Stimulated activated CD8-positive, alpha-beta memory T cell treated with anti-CD3 and anti-CD28 coated beads, Interleukin-4, amount 100 ng/mL, for 4 hours (primary cell): ENCODE measurements at places on chromosomes 13 and 19.

DNA sequence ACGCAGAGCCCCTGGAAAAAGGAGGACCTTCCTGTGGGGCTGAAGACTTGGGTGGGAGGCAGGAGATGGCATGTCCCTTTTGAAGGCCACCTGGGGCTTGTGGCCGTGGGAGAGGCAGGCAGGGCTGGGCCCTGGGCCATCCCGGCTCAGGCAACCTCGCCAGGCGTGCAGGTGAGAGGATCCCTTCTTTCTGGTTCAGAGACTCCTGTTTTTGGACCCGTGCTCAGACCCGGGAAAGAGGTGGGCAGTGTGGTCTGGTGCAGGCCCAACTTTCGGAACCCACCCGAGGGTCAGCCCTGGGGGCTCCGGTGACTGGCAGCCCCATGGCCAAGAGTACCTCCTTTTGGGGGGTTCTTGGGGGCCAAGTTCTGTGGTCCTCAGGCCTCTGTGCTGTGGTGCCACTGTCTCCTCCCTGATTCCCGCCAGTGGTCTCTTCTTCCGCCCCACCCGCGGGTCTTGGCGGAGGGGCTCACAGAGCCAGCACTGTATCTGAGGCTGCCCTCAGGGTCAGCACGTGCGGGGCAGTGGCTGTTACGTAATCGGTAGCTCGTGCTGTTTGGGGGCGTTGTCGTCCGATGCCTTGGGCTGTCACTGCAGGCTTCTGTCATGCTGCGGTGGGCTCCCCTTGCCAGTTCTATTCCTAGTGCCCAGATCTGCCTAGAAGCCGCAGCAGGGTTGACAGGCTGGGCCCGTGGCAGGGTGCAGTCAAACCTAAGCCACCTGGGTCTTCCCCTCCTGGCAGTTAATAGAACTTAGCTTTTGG, 42.7 kb downstream of the KDM4B start:
- DNase-seq, result no peak

DNA sequence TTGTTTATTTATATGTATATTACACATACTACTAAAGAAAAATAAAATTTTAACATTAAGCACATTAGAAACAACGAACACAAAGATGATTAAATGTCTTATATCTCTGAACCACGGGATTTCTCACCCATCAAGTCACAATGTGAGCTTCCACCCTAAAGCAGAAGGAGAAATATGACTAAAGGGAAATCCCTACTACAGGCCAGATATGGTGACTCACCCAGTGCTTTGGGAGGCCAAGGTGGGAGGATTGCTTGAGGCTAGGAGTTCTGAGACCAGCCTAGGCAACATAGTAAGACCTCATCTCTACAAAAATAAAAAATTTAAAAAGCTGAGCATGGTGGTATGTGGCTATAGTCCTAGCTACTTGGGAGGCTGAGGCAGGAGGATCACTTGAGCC, 24.6 kb downstream of the DCT start:
- DNase-seq, result no peak

- DNase-seq, result no peak
These were observed 1243.5 kb downstream of the EFNB2 start for GRCh38 chr13:105291987-105292386.

- no peak for DNase-seq
These were observed 2.0 kb downstream of the FARP1 start for GRCh38 chr13:98144801-98145350.

DNA sequence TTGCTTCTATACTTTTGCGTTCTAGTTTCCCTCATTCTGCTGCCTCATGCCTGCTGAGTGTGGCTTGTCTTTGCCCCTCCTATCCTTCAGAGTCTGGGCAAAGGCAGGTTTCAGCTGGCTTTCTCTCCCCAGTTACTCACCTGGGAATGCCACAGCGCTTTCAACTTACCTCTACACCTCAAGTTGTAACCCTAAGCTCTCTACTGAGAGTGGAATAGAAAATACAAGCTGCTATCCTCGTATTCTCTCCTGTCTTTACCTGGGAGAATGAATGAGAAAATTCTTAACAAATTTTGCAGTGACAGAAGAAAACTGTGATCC, 316.3 kb upstream of the KLF12 start:
- no peak for DNase-seq

GRCh38 chr13:110109910-110110309, 197.0 kb downstream of the COL4A1 start:
- DNase-seq, result no peak

DNA sequence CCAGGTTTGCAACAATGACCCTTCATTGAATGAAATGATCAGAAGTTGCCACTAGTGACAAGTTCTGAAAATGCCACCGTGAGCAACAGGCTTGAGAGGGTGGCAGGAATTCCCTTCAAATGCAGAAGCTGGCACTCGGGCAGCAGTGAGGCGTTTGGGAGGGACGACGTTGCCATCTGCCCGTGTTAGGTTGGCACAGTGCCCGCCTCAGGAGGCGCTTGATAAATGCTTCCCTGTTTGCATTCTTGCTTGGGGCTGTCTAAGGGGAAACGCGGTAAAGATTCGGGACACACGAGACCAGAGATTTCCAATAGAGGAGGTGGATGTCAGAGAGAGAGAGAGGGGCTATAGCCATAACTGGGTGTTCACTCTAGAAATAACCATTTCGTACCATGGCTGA, 101.9 kb downstream of the TEX29 start:
- no peak for DNase-seq

DNA sequence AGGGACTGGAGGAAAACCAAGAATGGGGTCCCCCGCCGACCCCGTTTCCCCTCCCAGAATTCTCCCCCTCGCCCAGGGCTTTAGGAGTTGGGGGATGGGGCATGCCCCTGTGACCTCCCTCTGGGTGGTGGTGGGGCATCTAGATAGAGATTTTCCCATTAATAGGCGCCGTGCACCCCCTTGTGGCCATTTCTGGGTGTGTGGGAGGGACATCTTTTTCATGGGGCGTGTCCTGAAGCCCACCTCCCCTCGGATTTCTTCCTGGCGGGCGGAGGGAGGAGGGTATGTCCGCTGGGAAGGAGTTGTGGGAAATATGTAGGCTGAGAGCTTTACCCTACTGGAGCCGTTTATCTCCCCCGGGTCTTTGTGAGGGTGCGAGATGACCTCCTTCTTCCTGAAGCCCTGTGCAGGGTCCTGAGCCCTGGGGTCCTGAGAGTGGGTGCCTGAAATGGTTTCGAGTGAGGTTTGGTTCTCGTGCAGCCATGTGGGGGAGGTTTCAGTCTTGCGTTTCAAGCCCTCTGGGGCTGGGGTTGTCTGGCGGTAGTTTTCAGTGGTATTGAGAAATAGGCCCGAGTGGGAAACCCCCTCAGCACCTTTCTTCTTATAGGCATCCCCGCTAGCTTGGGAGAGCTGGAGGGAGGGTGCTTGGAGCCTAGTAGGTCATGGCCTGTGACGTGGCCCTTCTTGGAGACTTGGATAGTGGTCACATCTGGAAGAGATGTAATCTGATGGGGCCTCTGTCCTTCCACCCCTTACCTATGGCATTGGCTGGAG, 1.0 kb downstream of the PRMT1 start:
- DNase-seq, result peak; percentile 69

DNA sequence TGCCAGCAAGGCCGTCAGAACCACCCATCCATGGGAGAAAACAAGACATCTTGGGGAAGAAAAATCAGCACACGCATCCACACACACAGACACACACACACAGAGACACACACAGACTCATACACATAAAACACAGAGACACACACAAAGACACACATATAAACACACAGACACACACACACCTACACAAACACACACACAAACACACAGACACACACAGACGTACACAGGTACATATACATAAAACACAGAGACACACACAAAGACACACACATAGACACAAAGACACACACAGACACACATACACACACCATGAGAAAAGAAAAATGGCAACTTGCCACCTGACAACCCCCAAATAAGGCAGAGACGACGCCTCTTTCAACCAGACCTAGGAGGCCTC, 40.6 kb downstream of the ZIC5 start:
- no peak for DNase-seq

DNA sequence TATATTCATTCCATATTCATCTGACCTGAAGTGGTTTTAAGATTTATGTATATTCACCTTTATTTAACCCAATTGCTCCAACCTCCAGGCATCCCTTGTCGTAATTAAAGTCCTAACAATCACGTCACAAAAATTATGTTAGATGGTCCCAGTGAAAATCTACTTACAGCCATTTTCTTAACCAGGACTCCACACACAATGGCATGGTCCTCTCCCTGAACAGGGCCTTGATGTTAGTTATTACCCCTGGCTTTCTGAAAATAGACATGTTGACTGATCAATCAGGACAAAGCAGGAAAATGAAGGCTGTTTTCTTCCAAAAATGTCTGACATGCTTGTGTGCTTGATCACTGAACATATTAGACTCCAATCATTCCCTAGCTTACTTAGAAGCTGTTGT, 542.7 kb upstream of the SLITRK5 start:
- DNase-seq, result no peak

DNA sequence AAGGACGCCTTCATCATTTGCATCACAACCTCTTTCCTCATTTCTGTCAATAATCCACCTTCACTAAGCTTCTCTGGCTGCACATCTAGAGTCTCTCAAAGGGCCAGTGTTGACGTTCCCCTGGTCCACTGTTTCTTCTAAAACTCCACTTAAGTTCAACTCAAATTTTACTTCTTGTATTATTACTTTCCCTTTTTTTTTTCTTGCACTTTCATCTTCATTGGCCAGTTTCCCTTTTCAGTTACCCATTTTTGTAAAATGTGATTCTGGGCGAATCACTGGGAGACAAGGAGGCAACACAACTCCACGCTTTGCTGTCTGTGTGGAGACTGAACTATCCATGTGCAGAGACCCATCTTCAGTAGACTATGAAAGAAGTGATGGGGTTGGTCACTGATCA, 128.6 kb upstream of the RNF113B start:
- DNase-seq, result no peak

GRCh38 chr19:10093295-10094186, 7.4 kb downstream of the SHFL start:
- no peak for DNase-seq
